Stimulated activated CD4-positive, alpha-beta T cell treated with anti-CD3 and anti-CD28 coated beads, Interleukin-1b, Interleukin-23, amount 100 ng/mL, for 48 hours (primary cell): ENCODE measurements at places on chromosomes 1 and 21.

- no peak for DNase-seq
These were observed 41.2 kb downstream of the TDRD5 start for GRCh38 chr1:179632868-179633267.

GRCh38 chr1:154837672-154838171, 32.4 kb downstream of the KCNN3 start:
- no peak for DNase-seq

DNA sequence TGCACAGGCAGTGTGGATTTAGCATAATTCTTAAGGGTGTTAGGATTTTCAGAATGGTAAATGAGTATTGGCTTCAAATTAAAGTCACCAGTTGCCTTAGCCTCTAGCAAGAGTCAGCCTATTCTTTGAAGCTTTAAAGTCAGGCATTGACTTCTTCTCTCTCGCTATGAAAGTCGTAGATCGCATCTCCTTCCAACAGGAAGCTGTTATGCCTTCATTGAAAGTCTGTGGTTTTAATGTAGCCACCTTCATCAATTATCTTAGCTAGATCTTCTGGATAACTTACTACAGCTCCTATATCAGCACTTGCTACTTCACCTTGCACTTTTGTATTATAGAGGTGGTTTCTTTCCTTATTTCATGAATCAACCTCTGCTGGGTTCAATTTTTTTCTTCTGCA, 320.2 kb downstream of the PTPRC start:
- DNase-seq = no peak

GRCh38 chr1:108695535-108695934, 3.4 kb downstream of the PRPF38B start:
- DNase-seq = no peak

DNA sequence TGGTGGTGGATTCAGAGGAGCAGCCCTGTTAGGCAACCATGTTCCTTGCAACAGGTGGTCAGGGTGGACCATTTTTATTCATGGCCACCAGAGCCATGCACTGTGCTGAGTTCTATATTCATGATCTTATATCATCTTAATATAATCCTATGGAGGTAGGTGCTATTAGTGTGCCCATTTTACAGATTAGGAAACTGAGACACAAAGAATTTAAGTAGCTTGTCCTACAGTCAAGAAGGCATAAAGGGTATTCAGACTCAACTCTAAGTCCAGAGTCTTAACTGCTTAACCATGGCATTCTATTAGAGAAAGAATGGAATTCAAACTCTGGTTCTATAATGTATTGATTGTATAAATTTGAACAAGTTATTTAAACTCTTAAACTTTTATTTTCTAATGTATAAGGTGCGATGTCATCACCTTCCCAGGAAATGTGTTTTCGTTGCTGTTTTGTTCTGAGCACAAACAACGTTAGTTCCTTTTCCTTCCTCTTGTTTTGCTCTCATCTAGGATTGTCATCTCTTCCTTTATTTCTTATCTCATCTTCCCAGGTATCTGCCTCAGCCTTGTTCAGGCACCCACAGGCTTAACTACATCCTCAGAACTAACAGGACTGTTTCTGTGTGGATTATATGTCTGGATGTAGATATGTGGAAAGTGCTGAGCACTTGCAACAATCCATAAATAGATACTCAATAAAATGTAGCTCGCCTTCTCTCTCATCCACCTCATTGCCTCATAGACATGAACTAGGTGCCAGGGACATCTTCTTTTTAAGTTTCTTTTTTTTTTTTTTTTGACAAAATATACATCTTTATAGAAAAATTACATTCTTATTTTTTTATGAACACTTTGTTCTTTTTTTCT, 207.1 kb downstream of the NFIA start:
- DNase-seq = no peak

DNA sequence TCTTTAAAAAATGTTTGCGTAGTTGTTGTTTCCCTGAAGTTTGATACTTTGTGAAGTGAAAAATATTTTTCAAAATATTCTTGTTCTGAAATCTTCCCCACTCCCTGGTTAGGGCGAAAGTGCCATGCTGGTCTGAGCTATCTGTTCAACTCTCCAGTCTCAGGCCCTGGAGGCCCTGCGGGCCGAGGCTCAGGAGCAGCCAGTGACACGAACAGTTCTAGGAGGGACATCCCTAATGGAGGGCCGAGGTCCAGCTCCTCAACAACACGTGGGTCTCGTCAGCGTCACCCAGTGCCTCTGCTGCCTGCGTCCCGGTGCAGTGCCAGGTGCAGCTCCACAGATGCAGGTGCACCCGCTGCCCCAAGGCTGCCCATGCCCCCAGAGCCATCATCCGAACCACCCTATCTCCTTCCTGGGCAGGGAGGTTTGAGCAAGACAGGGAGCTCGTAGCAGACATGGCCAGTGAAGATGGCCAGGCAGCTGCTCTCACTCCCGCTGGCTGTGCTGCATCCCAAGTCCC, 69.7 kb upstream of the COL6A1 start:
- DNase-seq = no peak

GRCh38 chr1:79547514-79547913, 541.0 kb upstream of the ADGRL4 start:
- DNase-seq = no peak

- DNase-seq = no peak
These were observed 3.8 kb downstream of the NMNAT2 start for GRCh38 chr1:183414365-183414764.

DNA sequence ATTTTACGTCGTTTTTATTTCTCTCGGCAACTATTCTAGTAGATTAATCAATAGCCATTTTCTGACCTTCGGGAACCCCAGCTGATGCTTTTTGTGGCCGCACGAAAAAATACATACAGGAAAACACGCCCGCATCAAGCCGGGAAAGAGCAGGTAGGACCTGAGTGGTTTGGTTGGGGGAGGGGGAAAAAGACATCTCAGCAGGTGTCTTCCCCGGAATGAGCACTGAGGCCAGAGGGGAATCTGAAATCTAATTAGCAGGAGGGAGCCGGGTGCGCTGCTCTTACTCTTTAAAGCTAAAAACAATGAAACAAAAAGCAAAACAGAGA, 618 bp upstream of the FOXD3 start:
- no peak for DNase-seq

DNA sequence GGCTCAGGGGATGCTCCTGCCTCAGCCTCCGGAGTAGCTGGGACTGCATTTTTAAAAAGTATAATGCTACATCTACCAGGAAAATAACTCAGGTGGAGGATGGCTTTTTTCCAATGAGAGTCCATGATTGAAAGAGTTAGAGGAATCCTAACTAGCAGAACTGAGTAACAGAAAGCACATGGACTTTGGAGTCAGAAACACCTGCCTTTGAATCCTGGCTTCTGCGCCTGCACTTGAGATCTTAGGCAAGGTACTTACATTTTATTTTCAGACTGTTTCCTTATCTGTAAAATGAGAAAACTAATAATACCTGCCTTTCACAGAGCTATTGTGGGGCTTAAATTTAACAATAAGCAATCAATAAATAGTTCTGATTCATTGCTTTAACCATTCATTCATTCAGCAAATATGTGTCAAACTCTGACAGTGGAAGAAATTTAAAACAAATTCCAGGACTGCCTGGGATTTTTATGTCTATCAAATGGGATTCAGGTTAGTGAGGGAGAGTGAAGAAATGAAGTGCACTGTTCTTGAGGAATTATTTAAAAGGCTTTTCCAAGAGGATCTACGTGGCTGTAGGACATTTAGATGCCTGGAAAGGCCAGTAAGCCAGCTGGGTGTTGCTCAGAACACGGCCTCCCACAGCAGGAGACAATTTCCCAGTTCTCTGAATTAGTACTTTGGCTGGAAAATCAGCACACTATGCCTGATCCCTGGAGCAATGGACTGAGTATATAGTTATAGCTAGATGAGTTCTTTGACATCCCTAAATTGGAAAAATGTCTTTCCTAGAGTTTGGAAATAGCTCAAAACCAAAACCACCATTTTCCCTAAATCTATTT, 12.8 kb upstream of the LBR start:
- no peak for DNase-seq

- peak; percentile 61 for DNase-seq
These were observed 452.4 kb downstream of the PTPRU start for GRCh38 chr1:29688471-29689365.

GRCh38 chr1:109272831-109273547, 10.0 kb downstream of the PSRC1 start:
- DNase-seq = no peak

GRCh38 chr1:76343356-76343755, 268.8 kb downstream of the ST6GALNAC3 start:
- DNase-seq = no peak

DNA sequence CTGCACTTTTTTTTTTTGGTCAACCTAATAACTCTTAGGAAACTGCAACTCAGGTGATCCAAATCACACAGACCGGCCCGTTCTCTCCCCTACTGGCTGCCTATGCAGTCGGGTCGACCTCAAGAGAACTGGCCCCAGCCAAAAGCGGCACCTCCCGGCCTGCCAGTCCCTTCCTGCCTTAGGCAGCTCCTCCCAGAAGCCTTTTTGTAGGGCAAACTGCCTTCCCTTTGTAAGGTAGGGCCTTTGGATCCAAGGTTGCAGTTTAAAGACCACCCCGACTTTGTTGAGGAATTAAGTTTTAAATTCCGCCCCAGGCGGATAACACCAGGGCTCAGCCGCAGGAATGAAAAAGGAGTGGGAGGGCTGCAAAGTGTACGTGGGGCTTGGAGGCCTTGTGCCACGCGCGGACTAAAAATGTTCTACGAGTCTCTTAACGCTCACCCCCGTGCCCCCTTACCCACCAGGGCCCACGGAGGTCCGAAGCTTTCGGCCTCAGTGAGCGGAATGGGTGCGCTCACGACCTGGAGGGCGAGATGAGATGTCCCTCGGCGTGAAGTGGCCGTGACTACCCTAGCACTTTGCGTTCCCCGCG, 642 bp upstream of the ST3GAL3 start:
- peak; percentile 28 for DNase-seq
